ENCODE measurements at places on chromosomes 7 and 10. TPM values are rescaled to one million over a fixed set of nuclear protein-coding genes. Genes with fewer than 3 reads are reported as not detected.
A peak's percentile ranks its signal among the peaks of the same experiment; 100 is the strongest.

GRCh38 chr7:155289107-155289506 is 8.6 kb upstream of the INSIG1 start:
- no peak for DNase-seq

KIFBP gene
- 28.6 TPM for total RNA-seq

RPEL1 gene
- total RNA-seq: not detected

SAMD9L gene
- total RNA-seq: 10.7 TPM

GRCh38 chr10:84175436-84175835 is 1.8 kb downstream of the GPR15LG start:
- DNase-seq: peak; percentile 15

DNA sequence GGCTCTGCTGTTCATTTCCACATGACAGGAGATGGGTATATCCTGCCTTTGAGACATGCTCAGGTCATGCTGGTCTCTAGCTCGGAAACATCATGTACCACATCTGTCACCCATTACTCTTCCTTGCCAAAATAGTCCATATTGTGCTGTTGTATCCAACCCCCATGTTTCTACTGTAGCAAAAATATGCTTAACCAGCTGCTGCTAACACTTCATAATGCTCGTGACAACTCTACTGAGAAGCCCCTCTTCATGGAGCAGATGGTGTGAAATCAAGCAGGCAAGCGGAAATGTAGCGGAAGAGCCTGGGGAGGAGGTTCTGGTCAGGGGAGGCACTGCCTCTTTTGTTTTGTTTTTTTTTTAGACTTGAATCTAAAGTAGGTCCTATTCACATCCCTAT is 82.9 kb downstream of the NPY start:
- DNase-seq: no peak

- no peak for DNase-seq
Observed at GRCh38 chr10:104924101-104924795, 283.2 kb downstream of the SORCS3 start.

MMP21 gene
- total RNA-seq: not detected

- no peak for DNase-seq
Observed at GRCh38 chr7:659996-660395, 66.5 kb upstream of the DNAAF5 start.

DNA sequence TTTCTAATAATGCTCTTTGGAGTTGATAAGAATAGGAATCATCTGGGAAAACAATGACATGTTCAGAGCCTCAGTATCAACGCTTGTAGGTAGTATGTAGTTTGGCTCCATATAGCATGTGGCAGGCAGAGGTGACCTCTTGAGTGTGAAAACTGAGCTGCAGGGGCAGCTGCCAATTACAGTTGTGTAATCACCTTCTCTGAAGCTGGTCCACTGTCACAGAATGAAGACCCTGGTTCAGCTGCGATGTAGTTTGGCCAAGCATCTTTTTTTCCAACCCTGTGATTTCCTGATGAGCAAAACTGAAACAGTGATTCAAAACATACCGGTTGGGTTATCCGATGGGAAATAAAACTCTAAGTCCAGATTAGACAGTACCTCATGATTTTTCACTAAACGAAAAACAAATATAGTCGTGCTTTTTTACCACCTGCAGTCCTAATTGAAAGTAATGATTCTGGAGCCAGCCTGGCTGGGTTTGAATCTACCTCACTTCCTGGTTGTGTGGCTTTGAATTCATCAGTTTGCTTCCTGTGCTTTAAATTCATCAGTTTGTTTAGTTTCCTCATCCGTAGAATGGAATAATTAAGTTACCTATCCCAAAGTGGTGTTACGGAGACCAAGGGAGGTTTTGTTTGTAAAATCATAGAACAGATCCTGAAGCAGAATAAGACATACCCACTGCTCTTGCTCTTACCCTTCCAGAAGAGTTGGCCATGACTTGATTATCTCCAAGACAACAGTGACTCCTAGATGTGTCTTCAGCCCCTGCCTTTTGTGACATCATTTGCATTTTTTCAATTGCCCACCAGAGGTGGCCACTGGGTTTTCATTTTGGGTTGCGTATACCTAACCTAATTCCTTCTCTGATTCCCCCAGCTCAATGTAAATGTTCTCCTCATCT is 87.4 kb downstream of the CELF2 start:
- DNase-seq: no peak

- peak; percentile 67 for DNase-seq
Observed at GRCh38 chr7:37448636-37449361, at the start of gene ELMO1. TSS of gene ELMO1 (minus strand) at chr7:37448864. CDS start at chr7:37342690, 106,174 bp downstream.

- DNase-seq: no peak
Observed at GRCh38 chr10:80253266-80253962, 36.0 kb downstream of the MAT1A start.

GRCh38 chr7:12987238-12987637 is 299.8 kb downstream of the ARL4A start:
- no peak for DNase-seq

PDGFA gene
- 34.9 TPM for total RNA-seq

- no peak for DNase-seq
Observed at GRCh38 chr7:135994466-135995205, 17.5 kb upstream of the MTPN start.

DNA sequence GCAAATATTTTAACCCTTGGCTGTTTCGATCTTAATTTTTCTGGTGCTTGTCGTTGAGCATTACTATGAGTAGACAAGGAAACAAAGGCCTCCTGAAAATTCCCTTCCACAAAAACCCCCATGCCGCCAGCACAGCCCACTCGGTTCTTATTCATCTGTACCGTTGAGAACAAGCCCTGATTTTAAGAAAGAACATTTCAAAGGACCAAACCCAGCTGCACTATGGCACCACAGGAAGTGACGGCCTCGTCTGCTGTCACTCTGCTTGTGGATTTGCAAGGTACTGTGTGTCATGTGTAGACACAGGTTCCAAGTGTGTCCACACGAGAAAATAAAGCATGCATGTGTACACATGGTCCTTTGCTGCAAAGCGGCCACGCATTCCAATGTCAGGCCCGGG is 285.2 kb downstream of the DNAJB6 start:
- no peak for DNase-seq

GRCh38 chr7:33108554-33109004 is 625 bp downstream of the RP9 start:
- DNase-seq: peak; percentile 29

- DNase-seq: no peak
Observed at GRCh38 chr10:91153508-91153907, 67.0 kb upstream of the PCGF5 start.

DNA sequence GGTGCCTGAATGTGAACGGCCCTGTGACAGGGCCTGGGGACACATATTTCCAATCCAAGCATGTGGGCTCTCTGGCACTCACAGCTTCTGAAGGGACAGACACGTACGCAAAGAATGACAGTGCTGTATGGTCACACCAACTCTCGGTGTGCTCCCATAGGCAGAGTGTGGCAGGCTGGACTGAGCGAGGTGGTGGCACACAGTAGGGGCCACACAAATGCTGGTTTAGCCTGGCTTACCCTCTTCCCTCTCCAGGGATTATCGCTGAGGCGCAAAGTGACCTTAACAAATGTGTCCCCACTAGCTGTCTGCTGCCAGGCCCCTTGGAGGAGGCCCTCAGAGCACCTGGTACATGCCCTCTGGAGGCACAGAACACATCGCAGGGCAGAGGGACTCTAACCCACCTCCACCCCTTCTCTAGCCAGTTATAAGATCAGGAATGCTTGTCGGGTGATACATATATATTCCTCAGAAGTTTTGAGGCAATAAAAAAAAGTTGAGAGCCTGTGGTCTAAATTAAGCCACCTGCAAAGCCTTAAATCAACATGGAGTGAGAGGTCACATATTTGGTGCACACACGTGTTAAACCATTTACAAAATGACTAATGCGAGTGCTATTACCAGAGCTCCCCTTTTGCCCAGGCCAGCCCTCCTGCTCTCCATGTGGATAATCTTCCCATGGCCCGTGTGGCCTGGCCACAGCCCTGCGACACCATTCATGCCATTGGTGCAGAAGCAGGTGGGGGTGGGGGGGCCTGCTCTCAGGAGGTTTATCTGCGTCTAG is 262.8 kb upstream of the GRB10 start:
- DNase-seq: no peak

DNA sequence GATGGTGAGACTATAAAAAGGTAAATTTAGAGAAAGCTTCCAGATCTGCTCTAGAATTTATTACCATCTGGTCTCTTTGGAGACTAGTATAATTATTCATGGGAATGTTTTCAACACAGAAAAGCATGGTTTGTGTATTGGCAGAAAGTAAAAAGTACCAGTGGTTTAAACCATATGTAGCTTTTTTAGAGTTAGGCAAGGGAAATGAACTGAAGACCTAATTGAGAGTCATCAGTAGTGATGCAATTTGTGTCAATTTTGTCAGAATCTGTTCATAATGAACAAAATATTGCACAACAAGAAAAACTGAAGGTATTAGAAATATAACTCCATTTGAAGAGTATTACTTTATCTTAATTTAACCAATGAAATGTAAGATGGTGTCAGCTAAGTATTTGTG is 181.4 kb downstream of the ADK start:
- no peak for DNase-seq

GRCh38 chr7:7181519-7182155 is 707 bp upstream of the C1GALT1 start:
- peak; percentile 67 for DNase-seq

NUTM2E gene
- not detected for total RNA-seq

DNA sequence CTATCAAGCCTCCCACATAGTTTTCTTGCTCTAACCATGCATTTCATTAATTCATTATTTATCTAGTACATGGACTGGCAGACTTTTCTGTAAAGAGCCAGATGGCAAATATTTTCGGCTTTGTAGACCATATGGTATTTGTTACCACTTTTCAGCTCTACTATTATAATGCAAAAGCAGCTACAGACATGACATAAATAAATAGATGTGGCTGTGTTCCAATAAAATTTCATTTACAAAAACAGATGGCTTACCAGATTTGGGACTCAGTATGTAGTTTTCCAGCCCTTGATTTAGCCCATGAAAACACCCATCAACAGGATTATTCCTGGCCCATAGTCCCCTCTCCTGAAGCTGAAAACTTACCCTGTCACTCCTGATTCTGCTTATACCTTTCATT is 32.1 kb downstream of the PLCE1 start:
- no peak for DNase-seq

HOXA4 gene
- 4.5 TPM for total RNA-seq

DNA sequence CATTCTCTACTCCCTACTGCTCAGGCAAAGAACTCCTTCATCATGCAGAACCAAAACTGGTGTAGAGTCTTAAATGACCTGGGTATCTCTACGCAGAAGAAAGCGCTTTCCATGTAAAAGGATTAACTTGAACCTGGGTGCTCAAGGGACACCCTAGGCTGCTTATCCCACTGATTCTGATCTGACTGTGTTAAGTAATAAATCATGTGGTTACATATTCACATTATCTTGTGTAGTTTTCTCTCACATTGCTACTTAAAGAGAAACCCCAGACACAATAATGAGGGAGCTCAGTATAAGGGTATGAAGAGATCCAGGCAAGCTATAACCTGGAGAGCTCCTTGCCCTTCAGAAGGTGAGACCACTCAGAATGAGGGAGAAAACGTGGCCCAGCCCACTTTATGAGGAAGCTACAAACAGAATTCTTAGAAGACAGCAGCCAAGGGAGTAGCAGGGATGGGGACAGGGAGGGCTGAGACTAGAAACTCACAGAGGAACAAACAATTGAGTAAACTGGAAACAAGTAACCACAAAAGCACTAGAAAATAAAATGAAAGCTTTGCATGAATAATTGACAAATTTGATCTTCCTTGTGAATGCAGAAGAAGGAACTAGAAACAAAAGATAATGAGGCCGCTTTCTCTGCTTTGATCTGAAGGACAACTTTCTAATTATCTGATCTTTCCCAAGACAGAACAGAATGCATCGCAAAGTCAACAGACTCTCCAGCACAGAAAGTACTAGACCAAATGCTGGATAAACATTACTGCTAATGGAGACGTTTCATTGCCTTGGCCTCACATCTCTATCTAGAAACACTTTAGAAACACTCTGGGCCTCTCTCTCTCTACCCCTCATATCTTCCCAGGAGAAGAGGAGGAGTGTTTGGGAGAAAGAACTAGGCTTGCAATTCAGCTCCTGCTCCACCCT is 76.1 kb downstream of the LRRC17 start:
- DNase-seq: no peak

- DNase-seq: peak; percentile 30
Observed at GRCh38 chr7:22853674-22854157, 31.1 kb upstream of the TOMM7 start.

- DNase-seq: peak; percentile 79
Observed at GRCh38 chr7:100568896-100569844, 4.5 kb downstream of the SAP25 start.

DNA sequence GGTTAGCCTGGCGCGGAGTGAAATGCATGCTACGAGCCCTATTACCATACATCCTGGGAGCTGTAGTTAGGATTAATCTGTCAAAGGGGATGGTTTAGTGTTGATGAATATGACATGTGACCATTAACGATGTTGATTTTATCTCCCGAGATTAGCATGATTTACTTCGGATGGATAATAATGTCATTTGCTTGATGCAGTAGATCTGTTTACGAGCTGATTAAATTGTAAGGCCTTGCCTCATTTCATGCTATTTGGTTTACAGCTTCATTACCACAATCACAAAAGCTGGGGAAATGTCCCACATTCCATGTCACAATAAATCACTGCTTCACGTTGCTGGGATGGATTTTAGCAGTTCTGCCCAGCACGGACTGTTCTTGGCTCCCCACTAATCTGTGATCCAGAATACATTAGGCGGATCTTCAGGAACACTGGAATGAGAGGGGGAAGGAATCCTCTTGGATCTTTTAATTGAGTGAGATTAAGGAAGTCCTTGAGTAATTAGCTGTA is 22.3 kb downstream of the ZNF503 start:
- DNase-seq: no peak

DNA sequence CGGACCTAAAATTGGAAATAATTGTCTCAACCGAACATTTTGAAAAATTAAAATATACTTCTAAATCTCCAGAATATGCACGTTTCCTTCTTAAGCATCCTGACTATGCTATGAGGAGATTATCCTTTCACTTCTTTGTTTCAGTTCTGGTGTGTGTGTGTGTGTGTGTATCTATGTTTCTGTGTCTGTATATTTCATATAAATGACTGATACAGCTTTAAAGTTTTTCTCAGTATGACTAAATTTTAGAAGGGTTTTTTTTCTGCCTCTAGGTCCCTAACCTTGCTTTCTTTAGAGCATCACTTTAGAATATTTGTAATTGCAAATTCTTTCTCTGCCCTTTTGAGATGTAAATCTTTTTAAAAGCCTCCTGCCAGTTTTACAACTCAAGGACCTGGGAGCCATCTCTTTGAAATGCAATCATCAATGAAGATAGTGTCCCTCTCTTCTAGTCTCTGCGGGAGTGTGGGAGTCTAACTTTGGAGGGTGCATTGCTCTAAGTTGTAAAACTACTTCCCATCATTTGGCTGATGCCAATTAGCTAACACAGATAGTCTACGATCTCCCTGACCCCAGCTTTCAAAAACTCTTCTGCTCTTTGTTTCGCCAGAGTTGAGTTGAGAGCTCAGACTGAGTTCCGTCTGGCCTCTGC is 782.0 kb upstream of the ZWINT start:
- DNase-seq: no peak

NAT16 gene
- total RNA-seq: not detected

All from colonic mucosa (tissue), 4 donors.